HFFc6 (cell line): ENCODE measurements at places on chromosomes 3 and 15.

GRCh38 chr3:159113221-159113875 lies 311.5 kb downstream of the MFSD1 start:
- DNase-seq = no peak

DNA sequence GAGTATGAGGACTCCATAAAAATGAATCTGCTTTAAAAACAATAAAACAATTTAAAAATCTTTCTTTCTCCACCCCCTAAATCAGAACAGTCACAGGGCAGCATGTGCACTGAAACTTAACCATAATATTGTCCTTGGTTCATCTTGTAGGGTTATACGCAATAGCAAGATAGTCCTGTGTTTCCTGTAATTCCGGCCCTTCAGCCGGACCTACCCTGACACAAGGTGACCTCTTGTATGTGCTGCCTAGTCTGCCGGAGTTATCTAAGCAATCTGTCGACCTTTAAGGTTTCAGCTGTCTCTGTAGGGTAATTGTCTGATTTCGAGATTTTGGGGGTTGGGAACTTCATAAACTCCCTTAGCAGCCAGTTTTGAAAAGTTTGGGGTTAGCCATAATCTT lies 99.9 kb downstream of the DHX36 start:
- no peak for DNase-seq

DNA sequence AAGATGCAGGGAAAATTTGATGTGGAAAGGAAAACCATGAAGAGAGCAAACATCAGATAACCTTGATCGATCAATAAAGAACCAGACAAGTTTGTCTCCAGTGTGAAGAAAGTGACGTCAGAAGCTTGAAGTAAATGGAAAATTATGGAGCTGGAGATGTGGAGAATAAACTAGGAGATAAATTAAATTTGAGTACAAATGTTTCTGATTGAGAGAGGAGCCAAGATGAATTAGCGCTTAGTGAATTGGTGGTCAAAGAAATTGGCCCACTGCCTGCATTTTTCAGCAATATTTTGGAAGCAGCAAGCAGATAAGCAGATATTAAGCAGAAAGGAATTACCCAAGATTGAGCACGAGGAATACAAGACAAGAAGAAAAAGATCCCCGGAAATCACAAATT lies 567.3 kb upstream of the ZNF385D start:
- DNase-seq = no peak

DNA sequence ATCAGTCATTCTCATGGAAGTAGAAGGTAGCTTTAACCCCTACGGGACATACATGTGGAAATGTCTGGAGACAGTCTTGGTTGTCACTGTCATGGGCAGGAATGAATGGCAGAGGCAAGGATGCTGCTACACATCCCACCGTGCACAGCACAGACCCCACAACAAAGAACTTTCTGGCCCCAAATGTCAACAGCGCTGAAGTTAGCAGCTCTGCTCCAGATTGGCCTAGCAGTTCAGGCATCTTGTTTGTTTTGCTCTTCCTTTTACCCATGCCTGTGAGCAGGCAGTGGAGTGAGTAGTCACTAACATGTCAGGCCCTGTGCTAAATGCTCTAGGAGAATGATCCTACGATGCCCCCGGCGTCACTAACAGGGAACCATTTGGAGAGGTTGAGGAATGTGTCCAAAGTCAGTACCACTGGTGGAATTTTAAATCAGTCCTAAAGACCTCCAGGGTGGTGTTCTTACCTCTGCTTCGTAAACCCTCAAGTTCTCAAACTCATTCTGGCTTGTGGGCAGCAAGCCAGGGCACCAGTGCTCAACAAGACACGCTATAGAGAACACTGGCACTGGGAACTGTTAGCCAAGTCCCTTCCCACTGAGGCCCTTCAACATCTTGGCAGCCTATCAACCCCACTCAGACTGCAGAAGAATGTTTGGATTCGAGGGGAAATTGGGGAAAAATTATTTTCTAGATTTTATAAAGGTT lies 142.2 kb downstream of the FOXP1 start:
- no peak for DNase-seq

GRCh38 chr3:60588806-60589205 lies 662.4 kb downstream of the FHIT start:
- DNase-seq = peak; percentile 77

DNA sequence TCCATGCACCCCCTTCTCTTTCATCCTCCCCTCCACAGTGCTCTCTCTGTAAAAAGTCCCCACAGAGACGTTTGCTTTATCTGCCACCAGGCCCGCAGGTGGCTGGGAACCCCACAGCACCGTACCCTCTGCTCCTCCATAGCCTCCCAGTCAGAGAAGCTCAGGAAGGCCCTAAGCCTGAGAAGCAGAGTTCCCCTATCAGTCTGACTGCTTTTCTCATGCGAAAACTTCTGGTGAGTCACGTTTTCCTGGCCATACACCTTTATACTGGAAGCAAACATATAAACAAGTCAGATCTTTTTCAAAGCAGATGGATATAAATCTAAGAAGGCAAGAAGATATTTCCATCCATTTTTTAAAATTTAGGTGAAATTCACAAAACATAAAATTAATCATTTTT lies 51.5 kb upstream of the MEF2A start:
- no peak for DNase-seq

- peak; percentile 64 for DNase-seq
Measured at GRCh38 chr3:66376568-66376967, 124.3 kb downstream of the LRIG1 start.

- no peak for DNase-seq
Measured at GRCh38 chr3:107599772-107600145, 77.0 kb downstream of the BBX start.

DNA sequence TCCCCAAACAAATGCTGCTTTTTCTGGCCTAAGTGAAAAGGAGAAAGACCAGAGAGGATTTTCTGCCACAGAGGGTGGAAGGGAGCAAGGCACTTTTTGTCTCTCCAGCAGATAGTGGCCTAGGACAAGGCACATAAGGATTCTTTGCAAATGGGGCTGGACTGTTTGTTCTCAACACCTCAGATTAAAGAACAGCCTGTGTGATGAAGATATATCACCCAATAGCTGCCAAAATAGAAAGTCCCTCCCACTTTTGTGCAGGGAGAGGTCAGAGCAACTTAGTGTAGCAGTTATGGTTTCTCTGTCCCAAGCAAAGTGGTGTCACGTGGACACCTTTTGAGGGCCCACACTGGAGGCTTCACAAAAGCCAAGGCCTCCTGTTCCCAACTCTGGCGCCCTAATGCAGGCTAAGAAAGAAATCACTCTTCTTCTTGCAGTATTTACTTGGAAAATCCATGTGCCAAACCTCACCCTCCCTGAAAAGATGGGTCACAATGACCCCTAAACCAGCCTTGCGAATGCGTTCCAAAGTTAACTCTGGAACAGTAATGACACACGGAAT lies 84.9 kb downstream of the LRIG1 start:
- no peak for DNase-seq

DNA sequence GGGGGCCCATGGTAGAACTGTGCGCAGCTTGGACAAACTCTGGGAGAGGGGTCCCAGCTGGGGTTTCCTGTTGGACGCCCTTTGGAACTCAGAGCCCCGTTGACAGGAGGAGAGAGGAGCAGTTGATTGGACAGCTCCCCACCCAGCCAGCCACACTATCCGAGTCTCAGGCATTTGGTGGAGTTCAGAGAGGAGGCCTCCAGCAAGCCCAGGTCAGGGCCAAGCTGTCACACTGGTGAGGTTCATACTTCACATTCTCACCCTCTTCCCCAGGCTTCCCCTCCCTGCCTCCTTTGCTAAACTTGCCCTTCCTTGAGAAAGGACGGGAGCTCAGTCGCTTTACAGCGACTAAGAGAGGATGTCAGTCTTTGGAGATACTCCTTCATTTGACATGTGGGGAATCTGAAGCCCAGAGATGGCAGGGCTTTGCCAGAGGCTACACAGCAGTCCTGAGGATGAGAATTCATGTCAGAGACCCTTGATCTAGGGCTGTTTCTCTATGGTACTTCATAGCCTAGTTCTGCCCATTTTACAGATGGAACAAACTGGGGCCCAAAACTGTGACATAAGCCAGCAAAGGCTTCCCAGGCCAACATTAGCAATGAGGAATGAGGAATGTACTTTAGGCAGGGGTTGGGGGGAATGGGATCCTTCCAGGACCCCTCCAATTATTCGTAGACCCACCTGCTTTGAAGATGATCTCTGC lies 142.2 kb downstream of the SMAD6 start:
- DNase-seq = no peak

- no peak for DNase-seq
Measured at GRCh38 chr15:98178861-98179260, 218.4 kb downstream of the ARRDC4 start.

GRCh38 chr3:121969631-121970030 lies 52.4 kb downstream of the ILDR1 start:
- DNase-seq = no peak

DNA sequence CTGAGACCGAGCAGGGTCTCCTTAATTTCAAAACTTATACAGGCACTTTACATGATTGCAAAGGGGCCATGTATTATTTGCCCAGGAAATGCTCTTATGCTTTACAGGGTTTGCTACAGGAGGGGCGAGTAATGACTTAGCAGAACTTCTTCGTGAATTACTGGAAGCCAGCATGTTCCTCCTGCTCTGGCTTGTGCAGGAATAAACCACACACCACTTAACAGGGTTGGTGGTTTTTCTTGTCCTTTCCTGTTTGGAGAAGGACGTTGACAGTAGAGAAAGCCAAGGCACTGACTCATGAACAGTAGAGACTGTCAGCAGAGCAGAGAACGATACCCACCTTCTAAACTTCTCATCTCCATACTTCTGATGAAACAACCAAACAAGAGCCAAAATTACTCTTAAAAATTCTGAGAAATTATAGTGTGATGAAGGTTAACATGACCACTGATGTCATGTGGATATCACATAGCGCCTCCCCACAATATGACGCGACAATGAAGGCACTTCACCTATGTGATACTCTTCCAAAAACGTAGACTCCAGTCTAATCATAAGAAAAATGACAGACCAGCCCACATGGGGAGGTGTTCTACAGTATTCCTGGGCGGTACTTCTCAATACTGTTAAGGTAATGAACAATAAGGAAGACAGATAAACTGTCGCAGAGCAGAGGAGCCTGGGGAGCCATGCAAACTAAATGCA lies 24.7 kb upstream of the MCTP2 start:
- peak; percentile 92 for DNase-seq

DNA sequence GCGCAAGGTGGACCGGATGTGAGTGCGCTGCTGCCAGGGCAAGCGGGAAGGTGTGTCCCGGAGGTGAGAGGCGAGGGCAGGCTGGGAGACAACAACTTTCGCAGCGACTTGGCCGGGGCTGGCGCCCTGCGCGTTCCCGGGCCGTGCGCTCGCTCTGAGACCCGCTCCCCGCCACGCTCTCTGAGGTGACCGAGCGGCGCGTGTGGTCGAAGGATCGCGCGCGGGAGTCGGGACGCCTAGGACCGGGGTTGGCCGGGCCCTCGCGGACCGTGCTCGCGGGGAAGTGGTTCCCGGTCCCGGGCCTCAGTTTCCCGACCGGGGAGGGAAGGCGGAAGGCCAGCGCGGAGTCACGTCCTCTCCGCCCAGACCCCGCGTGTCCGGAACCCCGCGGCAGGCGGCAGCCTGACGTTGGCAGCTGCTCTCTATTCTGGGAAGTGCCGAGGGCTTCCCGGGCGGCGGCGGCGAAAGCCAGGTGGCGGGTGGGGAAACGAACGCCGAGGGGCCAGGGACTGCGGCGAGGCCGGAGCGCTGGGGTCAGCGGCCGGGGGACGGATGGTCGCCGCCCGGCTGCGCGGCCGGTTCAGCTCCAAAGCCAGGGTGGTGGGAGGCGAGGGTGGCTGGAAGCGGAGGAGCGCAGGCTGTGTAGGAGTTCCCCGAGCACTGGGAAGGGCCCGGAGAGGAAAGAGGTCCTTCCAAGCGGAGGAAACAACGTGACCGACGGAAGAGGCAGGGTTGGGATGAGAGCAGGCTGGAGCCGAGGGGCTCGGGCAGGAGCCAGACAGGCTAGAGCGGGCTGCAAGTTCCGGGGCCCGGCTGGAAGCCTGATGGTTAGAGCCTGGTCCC lies 1.0 kb upstream of the IGF2BP2 start:
- DNase-seq = no peak

- no peak for DNase-seq
Measured at GRCh38 chr3:180657094-180657493, 22.2 kb downstream of the CCDC39 start.

DNA sequence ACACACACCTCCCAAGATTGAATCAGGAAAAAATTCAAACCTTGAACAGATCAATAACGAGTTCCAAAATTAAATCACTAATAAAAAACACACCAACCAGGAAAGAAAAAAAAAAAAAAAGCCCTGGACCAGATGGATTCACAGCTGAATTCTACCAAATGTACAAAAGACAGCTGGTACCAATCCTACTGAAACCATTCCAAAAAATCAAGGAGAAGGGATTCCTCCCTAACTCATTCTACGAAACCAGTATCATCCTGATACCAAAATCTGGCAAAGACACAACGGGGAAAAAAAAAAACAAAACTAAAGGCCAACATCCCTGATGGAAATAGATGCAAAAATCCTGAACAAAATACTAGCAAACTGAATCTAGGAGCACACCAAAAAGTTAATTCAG lies 54.4 kb upstream of the SLC12A8 start:
- DNase-seq = no peak

- DNase-seq = no peak
Measured at GRCh38 chr15:100836501-100836900, 43.1 kb upstream of the ALDH1A3 start.

- no peak for DNase-seq
Measured at GRCh38 chr3:165803471-165803870, 33.8 kb downstream of the BCHE start.

DNA sequence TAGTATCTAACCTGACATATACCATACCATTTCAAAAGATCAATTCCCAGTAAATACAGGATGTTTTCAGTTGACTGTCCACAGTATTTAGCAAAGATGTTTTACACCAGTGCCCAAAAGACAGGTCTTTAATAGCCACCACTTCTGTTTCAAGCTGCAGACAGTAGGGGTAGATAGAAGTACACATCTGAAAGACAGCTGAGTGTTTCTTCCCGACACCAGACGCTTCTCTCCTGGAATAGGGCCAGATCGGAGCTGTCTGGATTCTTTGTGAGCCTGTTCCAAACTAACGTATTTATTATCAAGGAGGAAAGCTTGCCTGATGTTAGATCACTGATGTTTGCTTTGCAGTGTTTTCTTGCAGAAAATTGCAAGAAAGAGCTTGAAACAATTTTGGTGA lies 136.1 kb upstream of the RBMS3 start:
- DNase-seq = peak; percentile 50

DNA sequence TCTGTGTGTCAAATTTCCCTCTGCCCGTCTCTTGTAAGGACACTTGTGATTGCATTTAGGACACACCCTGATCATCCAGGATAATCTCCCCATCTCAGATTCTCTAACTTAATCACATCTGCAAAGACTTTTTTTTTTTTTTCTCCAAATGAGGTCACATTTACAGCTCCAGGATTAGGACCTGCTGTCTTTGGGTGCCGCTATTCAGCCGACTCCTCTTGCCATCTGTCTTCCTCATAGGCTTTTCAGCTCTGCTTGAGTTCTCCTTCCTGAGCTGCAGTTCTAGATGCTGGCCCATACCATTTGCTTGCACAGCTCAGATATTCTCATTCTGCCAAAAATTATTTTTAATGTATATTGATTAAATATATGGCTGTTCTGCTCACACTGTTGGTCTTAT lies 94.3 kb upstream of the TLE3 start:
- no peak for DNase-seq

GRCh38 chr3:44596621-44597020 lies 11.9 kb downstream of the ZNF660 start:
- no peak for DNase-seq
